ENCODE measurements at places on chromosomes 4 and X. TPM values are rescaled to one million over a fixed set of nuclear protein-coding genes. Genes with fewer than 3 reads are reported as not detected.
A peak's percentile ranks its signal among the peaks of the same experiment; 100 is the strongest.

DNA sequence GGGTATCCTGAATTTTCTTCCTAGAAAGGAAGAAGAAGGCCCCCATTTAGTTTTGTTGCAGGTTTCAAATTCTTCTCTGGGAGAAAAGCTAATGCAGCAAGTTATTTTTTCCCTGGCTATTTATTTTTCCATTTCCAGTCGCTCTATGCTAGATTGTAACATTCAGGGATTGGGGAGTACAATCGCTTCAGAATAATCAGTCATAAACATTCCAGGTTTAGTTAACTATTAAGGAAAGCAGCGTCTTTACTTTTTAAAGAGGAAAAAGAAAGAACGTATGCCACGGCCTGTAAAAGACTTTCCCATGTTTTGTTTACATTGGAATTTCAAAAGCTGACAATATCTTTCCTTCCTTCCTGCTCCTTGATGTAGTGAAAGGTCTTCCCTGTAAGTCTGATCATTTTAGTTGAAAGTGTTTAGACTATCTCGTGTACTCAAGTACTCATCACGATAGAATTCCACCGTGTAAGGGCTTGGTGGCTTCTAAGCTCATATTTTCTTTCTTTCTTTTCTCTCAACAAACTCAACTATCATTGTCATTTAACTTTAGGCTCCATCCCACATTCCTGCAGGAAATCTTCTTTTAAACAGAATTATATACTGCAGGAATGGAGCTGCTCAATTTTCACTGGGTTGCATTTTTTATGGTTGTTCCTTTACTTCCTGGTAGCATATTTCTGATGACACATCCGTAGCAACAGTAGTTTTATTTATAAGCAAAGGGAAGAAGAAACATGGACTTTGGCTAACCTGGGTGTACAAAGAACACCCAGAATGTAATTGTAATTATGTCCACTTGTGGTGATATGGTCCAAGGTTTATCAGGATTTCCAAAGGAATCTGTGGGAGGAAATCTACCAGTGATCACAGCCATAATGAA is 213.1 kb upstream of the FAT1 start:
- no peak for DNase-seq

DNA sequence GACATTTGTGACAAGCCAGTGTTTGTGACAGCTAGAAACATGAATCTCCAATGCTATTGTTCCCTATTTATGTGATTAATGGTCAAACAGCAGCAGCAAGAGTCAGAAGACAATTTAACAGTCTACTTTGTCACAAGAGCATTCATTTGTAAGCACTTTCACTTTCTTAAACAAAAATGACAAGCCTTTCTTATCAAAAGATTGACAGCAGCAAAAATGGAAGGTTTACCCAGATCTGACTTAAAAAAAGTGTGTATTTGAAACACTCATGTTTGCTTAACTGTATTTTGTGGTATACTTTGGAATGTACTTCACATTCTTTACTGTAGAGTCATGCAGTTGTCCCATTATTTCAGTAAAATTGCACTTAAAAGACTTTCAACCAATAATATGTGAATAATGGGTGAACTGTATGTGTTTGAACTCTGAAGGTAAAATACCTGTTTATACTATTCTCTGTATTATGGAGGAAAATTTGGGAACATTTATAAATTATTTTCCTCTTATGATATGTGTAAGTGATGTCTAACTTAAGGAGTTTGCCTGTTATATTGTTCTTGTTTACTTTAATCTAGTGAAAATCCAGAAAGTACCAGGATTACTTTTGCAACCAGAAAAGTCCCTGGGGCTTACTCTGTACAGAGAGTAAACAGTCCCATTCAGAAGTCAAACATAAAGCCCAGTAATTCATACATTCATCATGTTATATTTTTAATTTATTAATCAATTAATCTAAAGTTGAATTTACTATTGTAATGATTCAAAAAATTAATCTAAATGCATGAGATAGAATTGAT is 314.9 kb upstream of the TRAM1L1 start:
- no peak for DNase-seq

DNA sequence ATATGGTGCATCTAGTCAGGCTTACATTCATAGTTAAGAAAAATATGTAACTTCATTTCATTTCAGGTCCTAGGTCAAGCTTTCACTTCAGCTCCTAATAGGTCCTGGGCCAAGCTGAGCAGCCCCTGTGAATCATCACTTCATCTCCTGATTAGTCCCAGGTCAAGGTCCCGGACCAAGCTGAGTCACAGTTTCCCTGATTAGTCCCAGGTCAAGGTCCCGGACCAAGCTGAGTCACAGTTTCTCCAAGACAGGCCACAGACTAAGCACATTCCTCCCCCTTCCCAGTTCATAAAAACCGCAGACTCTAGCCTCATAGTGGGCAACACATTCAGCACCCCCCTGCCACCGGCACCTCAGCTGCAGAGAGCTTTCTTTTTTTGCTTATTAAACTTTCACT is 1331.8 kb downstream of the PCDH19 start:
- no peak for DNase-seq

GRCh38 chr4:125736057-125736456 is 421.3 kb downstream of the FAT4 start:
- no peak for DNase-seq

DNA sequence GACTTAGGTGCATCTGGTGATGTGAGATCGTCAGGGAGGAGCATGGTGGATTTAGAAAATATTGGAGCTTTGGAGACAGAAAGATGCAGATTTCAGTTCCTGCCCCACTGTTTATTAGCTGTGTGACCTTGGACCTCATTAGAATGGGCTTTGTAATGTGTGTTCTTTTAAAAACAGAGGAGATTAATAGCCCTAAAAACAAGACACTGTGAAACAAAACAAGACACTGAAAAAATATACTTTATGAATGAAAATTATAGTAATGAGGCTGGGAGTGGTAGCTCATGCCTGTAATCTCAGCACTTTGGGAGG is 79.5 kb downstream of the EVC start:
- no peak for DNase-seq

- DNase-seq, result no peak
These were observed 11.3 kb downstream of the QDPR start for GRCh38 chr4:17500574-17500973.

- DNase-seq, result peak; percentile 2
These were observed 13.8 kb upstream of the MAN2B2 start for GRCh38 chr4:6561173-6561516.

DNA sequence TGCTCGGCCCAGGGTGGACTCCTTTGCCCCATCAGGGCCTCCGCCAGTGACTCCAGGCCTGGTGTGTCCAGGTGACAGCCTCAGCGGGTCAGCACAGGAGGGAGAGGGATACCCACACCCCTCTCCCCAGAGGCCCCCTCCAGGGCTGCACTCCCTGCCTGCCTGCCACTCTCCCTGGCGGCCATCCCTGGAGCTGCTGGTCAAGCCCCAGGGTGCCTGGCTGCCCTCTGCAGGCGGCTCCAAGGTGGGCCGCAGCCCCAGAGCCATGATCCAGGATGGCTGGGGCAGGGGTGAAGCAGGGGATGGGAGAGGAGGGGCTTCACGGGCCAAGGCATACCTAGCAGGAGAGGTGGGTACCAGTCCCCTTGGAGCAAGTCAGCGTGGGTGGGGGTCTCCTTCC is 3.8 kb downstream of the FGFRL1 start:
- DNase-seq, result no peak

GRCh38 chr4:104549736-104550135 is 55.0 kb upstream of the CXXC4 start:
- no peak for DNase-seq

- no peak for DNase-seq
These were observed 500.1 kb downstream of the TRAM1L1 start for GRCh38 chr4:116585246-116585645.

GRCh38 chr4:182835006-182835740 is 82.0 kb downstream of the DCTD start:
- DNase-seq, result no peak

DNA sequence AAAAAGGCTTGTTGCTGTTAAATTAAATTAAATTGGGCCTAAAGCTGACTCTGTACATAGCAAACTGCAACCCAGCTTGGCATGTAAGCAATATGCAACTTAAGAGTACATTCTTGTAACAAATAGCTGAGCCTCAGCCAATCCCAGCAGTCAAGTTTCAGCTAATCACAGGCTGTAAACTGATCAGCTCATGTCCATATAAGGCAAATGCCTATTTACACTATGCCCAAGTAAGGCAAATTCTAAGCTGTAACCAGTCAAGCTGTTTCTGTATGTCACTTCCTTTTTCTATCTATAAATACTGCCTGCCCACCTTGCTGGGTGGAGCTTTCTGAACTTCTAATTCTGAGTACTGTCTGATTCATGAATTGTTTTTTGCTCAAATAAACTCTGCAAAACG is 429.1 kb upstream of the FTHL17 start:
- DNase-seq, result no peak

GRCh38 chrX:48942895-48943294 is 14.5 kb downstream of the OTUD5 start:
- no peak for DNase-seq

Gene NEUROG2
- total RNA-seq, result not detected

Gene IRF2
- 27.2 TPM for total RNA-seq

- DNase-seq, result no peak
These were observed 51.0 kb downstream of the DHX15 start for GRCh38 chr4:24533364-24533763.

DNA sequence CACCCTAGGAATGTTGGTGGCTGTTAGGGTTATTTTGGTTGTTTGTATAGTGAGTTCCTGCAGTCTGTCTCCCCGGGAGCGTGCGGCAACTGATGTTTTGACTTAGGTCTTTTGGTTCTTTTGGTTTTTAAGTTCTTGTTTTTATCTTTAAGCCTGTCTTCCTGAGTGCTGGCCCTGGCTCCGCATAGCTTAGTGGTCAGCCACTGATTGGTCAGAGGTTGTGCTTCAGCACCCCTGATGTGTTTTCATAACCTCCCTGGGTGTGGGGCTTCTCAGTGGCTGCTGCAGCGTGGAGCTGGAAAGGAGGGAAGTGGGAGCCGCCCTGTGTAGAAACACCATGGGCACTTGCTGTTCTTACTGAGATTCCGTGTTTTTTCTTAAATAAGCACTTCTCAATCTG is 5.1 kb downstream of the PIGG start:
- DNase-seq, result no peak

- no peak for DNase-seq
These were observed 790.9 kb downstream of the PDHA2 start for GRCh38 chr4:96630839-96631238.

GRCh38 chr4:3349116-3349515 is 56.3 kb downstream of the RGS12 start:
- no peak for DNase-seq

GRCh38 chrX:149453906-149454822 is 50.9 kb downstream of the IDS start:
- DNase-seq, result no peak

DNA sequence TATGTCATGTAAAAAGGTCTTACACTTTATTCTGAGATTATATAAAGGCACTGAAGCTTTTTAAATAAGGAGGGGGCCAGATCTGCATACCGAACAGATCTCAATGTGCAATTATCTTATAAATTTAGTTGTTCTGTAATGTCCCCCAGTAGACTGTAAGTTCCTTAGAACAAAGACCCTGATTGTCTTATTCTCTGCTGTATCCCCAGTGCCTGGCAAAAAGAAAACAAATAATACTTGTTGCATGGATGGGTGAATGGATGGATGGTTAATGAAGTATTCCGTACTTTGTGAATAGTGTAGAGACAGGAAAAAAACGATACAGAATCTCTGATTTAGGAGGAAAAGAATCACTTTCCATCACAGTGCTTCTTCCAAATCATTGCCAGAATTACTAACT is 141.5 kb downstream of the CHM start:
- DNase-seq, result no peak

DNA sequence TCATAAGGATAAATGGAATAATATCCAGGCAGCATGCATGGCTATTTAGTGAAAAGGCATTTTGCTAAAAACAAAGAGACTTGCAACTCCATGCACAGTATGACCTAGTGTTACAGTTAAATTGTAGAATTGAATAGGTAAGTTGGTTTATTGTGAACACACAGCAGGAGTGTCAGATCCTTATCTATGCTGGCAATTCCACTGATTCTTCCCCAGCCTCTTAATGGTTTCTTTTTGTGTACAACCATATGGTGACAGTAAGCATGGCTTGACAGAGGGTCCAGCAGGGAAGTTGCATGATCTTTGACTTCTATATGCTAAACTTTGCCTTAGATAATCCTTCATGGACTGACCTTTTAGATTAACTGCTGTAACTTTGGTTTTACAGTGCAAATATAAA is 936.6 kb upstream of the EPHA5 start:
- DNase-seq, result no peak

- DNase-seq, result no peak
These were observed 4.4 kb upstream of the FBXW7 start for GRCh38 chr4:152540293-152540674.

DNA sequence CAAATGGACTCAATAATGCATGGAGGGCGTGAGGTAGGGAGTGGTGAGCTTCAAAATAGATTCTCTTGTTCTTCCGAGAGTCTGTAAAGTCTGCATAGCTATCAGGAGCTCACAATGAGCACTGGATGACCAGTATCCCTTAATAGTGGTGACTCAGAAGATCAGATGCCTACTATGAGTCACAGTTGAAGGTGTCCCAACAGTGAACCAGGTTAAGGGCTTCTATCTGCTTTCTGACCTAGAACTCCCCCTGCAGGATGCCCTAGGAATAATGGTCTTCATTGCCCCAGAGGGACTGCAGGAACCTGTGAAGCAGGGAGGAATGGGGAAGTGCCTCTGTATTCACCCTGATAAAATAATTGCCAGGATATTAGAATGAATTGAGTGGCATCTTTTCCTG is 22.1 kb downstream of the DGKK start:
- no peak for DNase-seq

Gene CLGN
- 77.8 TPM for total RNA-seq

DNA sequence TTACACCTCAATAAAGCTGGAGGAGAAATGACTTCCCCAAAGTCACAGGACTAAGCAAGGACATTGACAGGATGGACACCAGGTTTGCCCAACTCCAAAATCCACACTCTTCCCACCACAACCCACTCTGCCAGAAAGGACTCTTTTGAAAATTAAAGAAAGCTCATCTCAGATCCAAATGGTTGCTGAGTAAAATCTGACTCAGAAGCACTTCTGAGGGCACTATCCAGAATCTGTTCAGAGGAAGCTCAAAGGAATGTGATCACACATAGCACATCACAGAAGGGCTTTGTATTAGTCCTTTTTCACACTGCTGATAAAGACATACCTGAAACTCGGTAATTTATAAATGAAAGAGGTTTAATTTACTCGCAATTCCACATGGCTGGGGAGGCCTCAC is 155.5 kb downstream of the RAB28 start:
- DNase-seq, result no peak

Gene AGA
- total RNA-seq, result 9.3 TPM
